ENCODE measurements at places on chromosomes 1 and 21.

DNA sequence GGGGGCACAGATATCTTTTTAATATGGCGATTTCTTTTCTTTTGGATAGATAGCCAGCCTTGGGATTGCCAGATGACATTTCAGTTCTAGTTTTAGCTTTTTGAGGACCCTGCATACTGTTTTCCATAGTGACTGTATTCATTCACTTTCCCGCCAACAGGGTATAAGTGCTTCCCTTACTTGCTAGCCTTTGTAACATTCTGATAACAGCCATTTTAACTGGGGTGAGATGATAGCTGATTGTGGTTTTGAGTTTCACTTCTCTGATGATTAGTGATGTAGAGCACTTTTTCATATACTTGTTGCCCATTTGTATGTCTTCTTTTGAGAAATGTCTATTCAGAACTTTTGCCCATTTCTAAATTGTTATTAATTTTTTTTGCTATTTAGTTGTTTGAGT lies 151.9 kb downstream of the NTPCR start:
- no peak for DNase-seq

DNA sequence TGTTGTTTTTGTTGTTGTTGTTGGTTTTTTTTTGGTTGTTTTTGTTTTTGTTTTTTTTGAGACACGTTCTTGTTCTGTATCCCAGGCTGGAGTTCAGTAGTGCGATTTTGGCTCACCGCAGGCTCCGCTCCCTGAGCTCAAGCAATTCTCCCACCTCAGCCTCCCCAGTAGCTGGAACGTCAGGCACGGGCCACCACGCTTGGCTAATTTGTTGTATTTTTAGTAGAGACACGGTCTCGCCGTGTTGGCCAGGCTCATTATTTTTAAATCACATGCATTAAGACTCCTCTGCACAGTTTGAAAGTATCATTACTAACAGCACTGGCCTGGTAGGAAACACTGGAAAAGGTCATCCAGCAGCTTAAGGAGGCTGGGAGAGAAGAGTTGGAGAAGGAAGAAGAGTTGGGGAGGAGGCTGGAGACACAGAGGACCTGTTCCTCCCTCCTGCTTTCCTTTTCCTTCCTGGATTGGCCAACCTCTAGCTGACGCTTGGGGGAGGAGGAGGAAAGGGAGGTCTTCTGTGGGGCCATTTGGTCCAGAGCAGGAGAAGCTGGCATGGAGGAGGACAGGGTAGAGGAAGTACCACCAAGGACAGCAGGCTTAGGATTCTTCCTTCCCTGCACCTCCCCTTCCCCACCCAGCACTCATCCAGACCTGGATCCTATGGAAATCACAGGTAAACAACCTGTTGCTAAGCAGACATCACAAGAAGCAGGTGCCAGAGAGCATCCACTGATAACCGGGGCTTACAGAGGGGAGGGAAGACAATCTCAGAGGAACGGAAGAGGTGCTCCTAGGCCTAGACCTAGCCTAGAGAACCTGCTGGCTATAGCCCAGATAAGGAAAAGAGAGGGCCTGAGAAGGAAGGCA lies 71.9 kb upstream of the GOLT1A start:
- DNase-seq = no peak

DNA sequence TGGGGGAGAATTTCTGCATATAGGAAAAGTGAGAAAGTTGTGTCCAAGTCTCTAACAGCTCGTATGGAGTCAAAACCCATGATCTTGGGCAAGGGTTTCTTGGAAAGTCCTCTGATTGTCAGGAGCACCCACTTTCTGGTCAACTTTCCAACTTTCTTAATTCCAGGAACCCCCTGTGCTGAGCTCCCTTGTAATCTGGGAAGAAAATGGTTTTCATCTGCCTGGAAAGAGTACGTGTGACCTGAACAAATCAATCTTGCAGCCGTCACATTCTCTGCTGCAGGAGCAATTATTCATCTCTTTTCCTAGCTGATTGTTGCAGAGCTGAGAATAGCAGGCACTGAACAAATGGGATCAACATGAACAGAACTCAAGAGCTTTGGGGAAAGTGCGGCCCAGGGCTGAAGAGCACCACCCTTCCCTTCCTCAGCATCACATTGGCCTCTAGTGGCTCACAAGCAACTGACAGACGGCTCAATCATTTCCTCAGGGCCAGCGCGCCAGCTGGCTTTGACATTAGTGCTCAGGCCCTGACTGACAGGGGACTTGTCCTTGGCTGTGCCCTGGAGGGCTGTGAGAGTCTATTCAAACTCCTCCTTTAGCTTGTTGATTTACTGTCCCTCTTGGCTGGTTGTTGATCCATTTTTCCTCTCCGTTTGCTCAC lies 295.2 kb downstream of the HLX start:
- no peak for DNase-seq

- DNase-seq = no peak
Measured at GRCh38 chr1:150487763-150488115, 520 bp downstream of the TARS2 start.

GRCh38 chr1:115560027-115560426 lies 81.7 kb upstream of the VANGL1 start:
- no peak for DNase-seq

- no peak for DNase-seq
Measured at GRCh38 chr1:194975913-194976312, 1632.3 kb downstream of the KCNT2 start.

All from activated T-helper 1 cell treated with Interleukin-2 at 50 U/mL for 16 hours (primary cell).